ENCODE measurements at places on chromosomes 2 and 18.

DNA sequence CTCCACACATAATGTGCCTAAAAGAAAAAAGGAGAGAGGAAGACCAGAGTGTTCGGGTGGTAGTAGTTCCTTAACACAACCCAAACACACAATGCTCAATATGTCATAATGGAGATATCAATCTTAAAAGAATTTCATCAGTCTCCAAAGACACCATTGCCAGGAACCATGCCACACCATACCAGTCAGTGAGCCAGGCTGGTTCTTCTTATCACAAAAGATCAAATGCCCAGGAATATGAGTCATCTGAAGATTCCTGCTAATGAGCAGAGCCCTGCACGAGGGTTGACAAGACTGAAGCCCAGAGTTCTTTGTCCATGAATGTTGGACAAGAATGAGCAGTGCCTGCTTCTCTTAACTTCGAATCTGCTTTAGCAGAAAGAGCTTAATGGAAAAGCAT, 262.3 kb downstream of the ZNF516 start:
- DNase-seq: no peak

GRCh38 chr2:148554459-148555247, 89.9 kb upstream of the EPC2 start:
- no peak for DNase-seq

- no peak for DNase-seq
Measured at GRCh38 chr18:21100146-21100545, 11.5 kb downstream of the ROCK1 start.

DNA sequence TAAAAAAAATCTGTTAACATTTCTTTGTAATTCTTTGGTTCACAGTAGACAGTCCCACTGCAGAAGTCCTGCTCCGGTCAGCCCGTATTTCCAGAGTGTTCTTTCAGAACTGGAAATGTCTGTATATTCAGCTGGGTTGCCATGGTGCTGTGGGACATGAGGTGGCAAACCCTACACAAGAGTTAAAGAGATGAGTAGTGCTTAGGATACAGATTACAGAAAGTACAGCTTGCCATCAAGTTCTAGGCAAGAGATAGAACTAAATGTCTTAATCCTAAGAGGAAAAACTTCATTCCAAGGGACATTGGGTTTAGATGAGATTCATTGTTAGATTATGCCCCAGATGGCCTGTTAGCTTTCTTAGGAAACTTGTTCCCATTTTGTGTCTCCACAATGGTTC, 60.1 kb downstream of the FMNL2 start:
- DNase-seq: no peak

GRCh38 chr2:222526480-222527277, 102.3 kb downstream of the SGPP2 start:
- no peak for DNase-seq

DNA sequence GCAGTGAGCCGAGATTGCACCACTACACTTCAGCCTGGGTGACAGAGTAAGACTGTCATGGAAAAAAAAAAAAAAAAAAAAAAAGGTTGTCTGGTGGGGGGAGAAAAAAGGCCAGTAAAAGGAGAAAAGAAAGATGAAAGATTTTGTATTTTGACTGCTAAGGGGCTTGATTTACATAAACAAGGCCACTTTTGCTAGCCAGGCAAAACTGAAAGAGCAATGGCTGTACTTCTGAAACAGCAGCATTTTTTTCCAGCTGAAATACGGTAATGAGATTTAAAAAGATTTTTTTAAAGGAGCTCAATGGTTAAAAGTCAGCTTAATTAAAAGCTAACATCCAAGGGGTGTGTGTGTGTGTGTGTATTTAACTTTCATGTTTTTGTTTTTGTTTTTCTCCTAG, 11.3 kb upstream of the OXER1 start:
- DNase-seq: no peak

DNA sequence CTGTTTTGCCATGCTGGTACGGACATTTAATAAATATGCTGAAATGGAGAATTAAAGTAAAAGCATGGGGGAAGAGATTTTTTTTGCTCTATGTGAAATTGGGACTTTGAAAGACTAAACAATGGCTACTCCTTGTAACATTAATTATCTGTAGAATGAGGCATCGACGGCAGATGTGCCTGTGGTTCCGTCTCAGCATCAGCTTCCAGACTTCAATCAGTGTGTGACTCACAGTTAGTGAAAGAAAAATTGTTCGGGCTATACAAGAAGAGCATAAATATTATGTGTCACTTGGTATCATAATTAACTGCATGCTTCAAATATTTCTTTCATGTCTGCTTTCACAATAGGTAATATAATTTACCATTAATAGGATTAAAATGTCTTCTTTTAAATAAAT, 117.0 kb upstream of the SMIM21 start:
- DNase-seq: no peak

DNA sequence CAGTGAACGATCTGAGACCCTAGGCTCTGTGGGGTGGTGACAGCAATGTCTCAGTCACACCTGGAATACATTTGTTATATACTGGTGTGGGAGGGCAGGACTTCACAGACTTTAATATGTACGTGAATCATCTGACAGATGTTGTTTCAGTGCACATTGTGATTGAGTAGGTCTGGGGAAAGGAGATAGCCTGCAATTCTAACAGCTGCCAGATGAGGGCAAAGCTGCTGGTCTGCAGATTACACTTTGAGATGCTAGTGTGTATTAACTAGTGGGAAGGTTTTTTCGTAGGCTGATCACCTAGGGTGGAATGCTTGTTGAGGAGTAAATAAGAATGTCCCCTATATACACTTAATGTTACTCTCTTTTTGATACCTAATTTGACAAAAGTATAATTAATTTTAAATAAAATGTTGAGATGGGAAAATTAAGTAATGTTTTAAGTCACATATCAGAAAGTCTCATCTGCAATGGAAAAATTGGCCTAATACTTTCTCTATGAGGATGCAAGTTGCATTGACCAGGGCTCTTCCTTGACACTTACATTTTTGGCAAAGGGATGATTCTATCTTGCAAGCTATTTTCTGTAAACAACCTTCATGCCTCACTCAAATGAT, 496.9 kb upstream of the HNMT start:
- DNase-seq: no peak

DNA sequence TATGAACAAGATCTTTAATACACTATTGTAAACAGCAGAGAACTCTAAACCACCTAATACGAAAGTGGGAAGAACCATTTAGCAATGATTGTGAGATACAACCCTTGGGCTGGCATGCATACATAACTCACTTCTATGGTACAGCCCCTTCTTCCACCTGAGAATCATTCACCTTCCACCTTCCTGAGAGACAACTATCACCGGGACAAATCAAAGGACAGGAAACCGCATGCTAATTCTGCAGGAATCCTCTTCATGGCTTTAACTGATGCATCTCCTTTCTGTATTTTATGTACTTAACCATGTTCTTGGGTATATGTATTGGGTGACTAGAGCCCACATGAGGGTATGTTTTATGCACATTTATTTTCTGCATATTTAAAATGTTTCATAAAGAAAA, 123.2 kb downstream of the TRABD2A start:
- DNase-seq: no peak

- no peak for DNase-seq
Measured at GRCh38 chr2:64972876-64973275, 16.3 kb upstream of the SLC1A4 start.

GRCh38 chr2:102391565-102391964, 31.4 kb upstream of the IL18RAP start:
- no peak for DNase-seq

DNA sequence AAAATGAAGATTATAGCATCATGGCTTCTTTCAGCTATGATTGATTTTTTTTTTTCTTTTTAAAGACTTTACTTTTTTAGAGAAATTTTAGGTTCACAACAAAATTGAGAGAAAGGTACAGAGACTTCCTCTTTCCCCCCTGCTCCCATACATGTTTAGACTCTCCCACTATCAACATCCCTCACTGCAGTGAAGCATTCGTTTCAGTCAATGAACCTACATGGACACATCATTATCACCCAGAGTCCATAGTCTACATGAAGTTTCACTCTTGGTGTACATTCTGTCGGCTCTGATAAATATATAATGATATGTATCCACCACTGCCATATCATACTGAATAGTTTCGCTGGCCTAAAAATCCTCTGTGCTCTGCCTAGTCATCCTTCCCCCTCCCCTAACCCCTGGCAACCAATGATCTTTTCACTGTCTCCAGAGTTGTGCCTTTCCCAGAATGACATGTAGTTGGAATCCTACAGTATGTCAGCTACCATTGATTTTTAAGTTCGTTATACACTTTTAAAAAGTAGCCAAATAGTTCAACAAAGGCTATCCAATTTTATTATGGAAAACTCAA, 86.8 kb downstream of the GPD2 start:
- no peak for DNase-seq

- no peak for DNase-seq
Measured at GRCh38 chr2:168480356-168480755, 24.3 kb downstream of the CERS6 start.

DNA sequence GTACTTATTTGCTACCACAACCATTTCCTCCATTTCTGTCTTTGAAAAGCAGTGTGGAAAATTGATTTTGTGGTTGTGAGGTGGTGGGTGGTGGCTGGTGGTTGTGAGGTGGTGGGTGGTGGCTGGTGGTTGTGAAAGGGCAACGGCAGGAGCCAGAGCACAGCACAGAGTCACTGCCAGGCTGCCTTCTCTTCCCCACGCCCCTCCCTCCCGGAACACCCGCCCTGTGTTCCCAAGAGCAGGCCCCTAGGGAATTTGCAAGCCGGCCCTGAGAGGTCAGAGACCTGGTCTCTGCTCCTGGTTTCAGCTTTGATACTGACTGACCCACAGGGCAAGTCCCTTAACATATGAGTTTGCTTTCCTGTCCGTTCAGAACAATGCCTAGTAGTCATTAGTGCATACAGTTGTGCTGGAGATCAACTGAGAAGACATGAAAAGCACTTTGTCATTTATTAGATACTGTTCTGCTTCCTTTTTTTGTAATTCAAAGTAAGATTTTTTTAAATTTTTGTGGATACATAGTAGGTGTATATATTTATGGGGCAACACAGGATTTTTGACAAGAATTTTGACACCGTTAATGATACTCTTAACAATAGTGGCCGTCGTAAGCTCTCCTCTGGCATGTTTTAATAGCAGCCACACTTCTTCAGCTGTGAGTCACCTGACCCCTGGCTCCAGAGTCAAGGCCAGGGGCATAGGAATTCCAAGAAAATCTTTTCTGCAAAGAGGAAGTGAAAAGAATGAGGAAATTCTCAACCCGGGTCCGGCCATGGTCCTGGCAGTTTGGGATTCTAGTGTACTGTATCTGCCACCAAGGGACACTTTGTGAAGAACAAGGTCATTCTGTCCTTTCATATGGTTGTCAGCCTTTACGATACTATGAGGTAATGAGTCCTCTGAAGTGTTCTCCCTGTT, 53.2 kb downstream of the ITGA6 start:
- DNase-seq: no peak

- no peak for DNase-seq
Measured at GRCh38 chr2:112639936-112640335, 5.8 kb upstream of the SLC20A1 start.

DNA sequence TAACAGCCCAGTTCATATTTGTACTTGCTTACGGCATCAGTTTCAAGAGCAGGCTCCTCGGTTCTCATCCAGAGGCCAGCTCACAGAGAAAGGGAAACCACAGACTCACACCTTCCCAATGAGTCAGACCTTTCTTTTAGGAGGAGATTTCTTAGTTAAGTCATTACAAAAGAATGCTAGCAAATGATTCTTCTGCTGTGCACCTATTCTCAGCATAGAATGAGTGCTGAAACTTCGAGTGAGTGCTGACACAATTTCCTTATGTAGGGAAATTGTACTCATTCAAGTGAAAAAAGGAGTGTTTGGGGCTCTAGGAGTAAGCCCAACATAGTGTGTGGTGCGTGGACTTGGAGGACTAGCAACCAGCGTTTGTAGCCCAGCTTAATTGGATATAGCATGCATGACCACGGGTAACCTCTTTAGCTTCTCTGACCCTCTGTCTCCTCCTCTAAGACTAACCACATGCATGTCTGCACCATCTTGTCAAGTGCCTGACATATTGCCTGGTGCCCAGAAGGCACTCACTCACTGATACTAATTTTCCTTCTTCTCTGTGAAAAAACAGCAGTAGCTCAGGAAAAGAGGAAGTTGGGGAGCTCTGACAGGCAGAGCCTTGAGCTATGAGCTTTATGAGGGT, 87.0 kb downstream of the ALPK2 start:
- no peak for DNase-seq

DNA sequence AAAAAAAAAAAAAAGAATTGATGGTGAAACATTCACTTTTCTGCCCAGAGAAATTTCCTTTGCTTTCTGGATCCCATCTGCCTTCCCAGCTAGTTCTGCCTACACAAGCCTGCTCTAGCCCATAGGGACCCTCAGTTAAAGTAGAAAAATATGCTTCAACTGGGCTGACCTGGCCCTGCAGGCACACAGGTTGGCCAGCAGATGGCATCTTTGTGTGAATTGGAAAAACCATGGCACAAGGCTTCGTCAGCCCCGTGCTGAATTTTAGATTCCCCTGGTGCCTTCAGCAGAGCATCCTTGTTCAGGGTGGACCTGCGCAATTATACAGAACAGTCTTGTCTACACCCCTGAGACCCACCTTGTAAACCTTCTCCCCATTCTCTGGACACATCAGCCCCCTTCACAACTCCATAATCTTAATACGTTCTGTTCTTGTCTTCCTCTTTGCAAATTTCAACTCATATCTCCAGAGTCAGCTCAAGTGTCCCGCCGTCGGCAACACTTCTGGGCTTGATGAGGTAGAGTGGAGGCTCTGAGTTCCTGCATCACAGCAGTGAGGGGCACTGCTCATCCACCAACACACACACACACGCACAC, 114.5 kb downstream of the INSIG2 start:
- DNase-seq: peak; percentile 29

DNA sequence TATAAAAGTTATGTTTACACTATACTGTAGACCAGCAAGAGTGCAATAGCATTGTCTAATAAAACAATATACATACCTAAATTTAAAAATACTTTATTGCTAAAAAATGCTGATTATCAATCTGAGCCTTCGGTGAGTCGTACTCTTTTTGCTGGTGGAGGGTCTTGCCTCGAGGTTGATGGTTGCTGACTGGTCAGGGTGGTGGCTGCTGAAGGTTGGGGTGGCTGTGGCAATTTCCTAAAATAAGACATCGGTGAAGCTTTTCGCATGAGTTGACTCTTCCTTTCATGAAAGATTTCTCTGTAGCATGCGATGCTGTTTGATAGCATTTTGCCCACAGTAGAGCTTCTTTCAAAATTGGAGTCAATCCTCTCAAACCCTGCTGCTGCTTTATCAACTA, 2.4 kb downstream of the TIGD1 start:
- DNase-seq: no peak

GRCh38 chr18:50454387-50454988, 79.6 kb downstream of the SKA1 start:
- DNase-seq: no peak

GRCh38 chr18:6578686-6579085, 150.8 kb upstream of the ARHGAP28 start:
- DNase-seq: no peak

Measured in hematopoietic multipotent progenitor cell treated with erythropoietin and hydrocortisone succinate and interleukin-3 and kit ligand, for 15 days (in vitro differentiated cells).